ENCODE measurements at places on chromosomes 4 and X.

GRCh38 chr4:113981591-113981990 lies 2.1 kb upstream of the ARSJ start:
- no peak for DNase-seq

GRCh38 chr4:118736900-118737299 lies 51.7 kb downstream of the METTL14 start:
- no peak for DNase-seq

DNA sequence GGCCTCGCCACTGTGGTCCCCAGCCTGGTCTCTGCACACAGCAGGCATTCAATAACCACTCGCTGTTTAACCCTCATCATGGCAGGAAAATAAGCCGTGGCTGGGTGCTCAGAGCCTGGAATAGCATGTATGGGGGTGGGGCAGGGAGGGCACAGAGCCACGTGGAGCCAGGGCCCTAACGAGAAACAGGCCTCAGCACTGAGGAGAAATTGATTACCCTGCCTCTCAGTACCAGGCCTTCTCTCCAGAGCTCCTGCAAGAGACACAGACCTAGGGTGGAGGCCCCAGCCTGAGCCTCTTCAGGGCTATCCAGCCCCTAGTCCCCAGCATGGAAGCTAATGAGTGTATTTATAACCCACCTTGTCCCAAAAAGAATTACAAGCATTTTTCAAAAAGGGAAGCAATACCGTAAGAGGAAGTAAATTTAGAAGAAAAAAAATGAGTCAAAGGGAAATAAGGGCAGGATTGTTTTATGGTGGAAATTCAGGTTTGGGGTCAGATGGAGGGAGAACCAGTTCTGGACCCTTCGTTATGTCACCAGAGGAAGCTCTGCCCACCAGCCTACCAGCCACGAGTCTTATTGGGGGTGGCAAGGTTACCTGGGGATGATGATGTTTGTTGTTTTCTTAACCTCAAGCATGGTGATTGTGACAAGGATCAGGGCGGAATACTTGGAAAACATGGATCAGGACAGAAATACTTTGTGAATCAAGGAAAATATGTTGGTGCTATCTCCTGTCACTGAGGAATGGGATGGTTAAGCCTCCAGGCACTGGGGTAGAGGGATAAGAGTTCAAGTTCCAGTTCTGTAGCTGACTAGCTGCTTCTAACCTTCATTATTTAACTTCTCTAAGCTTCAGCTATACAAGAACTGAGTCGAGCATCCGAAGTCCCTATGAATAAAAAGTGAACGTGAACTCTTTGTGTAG lies 101.9 kb upstream of the RBPJ start:
- no peak for DNase-seq

- DNase-seq = no peak
These were observed 64.7 kb upstream of the PTPN13 start for GRCh38 chr4:86529436-86529835.

DNA sequence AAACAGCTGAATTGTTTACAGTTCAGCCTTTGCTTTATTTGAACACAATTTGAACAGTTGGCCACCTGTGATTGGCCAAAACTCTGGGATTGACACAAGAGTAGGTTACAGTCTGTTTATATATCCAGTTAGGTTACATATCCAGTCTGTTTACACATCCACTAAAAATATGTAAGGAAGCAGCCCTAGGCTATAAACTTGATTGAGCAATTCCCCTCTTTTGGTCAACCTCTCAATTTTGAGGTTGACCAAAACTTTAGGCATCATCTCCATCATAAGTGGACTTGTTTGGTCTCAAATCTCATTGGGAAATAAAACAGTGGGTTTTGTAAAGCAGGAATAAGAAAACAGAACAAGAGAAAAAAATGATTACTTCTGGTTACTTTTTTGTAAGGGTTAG lies 190.8 kb downstream of the SPATA18 start:
- no peak for DNase-seq

GRCh38 chr4:8203052-8203401 lies 3.9 kb downstream of the SH3TC1 start:
- DNase-seq = no peak

- DNase-seq = no peak
These were observed 620.6 kb downstream of the RAPGEF2 start for GRCh38 chr4:159723341-159724048.

DNA sequence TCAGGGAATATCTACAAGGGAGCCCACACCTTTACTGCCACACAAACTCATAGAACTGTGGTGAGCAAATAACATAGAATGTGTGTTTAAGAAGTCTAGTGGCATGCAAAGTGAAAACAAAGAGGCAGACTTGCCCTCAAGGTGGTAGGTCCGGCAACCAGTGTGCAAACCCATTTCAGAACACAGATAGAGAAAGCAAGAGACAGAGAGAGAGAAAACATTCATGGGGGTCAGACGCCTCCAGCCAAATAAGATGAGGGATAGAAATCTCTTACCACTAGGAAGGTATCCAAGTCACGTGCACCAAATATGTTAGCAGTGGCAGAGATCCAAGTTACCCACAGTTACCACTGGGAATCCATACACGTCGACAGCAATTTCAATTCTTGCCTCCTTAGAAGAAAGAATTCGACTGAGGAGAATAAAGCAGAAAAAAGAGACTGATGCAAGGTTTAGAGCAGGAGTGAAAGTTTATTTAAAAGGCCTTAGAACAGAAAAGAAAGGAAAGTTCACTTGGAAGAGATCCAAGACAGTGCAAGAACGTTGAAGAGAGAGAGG lies 252.8 kb downstream of the NAP1L3 start:
- DNase-seq = no peak

GRCh38 chr4:38674258-38675144 lies 10.5 kb downstream of the KLF3 start:
- no peak for DNase-seq

- no peak for DNase-seq
These were observed 15.7 kb upstream of the WFS1 start for GRCh38 chr4:6253961-6254360.

DNA sequence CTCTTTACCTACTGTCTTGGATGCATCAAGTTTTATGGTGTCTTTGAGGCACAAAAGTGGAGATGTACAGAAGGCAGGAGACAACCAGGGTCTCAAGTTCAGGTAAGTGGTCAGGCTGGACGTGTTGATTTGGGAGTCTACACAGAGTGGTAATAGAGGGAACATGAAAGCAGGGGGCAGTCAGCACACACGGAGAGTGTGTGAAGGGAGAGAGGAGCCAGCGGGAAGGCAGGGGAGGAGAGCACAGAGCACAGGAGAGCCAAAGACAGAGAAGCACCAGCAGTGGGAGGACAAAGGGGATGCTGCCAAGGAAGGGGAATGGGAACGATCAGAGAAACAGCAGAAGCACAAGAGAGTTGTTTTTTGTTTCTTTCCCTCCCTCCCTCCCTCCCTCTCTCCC lies 32.9 kb downstream of the TMEM150C start:
- no peak for DNase-seq

DNA sequence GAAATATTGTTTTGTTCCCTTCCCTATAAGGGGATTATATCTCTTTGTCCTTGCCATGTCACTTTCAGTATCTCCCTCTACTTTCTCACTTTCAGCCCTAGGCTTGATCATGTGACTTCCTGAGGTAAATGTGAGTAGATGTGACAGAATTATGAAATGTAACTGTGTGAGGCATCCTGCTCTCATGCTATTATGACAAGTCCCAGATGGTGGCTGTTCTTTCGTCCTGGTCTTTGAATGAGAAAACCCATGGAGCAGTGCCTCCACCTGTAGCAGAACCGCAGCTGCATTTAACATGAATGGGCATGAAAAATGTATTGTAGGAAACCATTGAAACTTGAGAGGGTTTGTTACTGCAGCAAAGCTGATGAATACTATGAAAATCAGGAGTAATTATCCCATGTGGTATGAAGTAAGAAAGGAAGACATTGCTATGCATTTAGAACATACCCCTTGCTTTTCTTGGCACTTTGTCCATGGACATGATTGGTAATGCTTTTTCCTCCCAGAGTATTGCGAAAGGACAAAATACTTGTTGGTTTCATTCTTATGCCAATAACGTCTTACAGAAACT lies 202.2 kb upstream of the GPRIN3 start:
- DNase-seq = no peak

DNA sequence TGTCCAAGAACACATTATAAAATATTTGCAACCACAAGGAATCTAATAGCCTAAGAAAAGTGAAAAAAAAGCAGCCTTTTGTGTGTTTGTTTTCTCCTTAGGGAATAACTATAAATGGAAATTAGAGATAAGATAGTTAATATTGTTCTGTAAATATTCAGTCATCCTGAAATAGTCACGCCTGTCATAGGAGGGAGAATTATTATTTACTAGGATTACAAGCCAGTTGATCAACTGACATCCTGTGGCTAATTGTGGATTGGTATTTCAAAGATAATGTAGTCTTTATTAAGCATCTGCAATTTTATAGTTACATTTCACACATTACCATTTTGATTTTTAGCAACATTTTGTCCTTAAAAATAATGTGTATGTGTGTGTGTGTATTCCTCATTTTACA lies 118.6 kb downstream of the CCSER1 start:
- no peak for DNase-seq

- DNase-seq = no peak
These were observed 34.0 kb downstream of the HSD17B11 start for GRCh38 chr4:87356832-87357526.

DNA sequence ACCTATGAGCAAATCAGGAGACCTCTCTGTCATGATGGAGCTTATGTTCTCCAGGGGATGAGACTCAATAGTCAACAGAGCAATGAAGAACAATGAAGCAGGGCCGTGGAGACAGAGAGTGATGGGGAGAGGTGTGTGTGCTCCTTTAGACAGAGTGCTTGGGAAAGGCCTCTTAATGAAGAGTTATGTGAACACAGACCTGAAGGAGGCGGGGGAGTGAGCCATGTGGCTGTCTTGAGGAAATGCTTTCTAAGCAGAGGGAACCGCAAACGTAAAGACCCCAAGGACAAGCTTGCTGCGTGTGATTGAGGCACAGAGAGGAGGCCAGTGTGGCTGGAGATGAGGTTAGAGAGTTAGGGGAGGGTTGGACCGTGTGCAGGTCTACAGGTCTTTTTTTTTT lies 53.1 kb downstream of the CHRNA9 start:
- DNase-seq = no peak

Measured in activated CD4-positive, alpha-beta T cell treated with anti-CD3 and anti-CD28 coated beads for 24 hours (primary cell).